ENCODE measurements at places on chromosomes 6 and 20. TPM values are rescaled to one million over a fixed set of nuclear protein-coding genes. Genes with fewer than 3 reads are reported as not detected.

Gene ADAM33
- 0.12 TPM for total RNA-seq

Gene GJA10
- total RNA-seq, result not detected

Gene SLC35F1
- not detected for total RNA-seq

Gene MEI4
- total RNA-seq, result not detected

Gene BPI
- not detected for total RNA-seq

Gene NR2E1
- 1.4 TPM for total RNA-seq

Gene TNF
- total RNA-seq, result not detected

Gene AK9
- 4.4 TPM for total RNA-seq

Gene FAM217A
- not detected for total RNA-seq

Gene TOX2
- total RNA-seq, result not detected

Gene ZKSCAN3
- total RNA-seq, result 4.3 TPM

Data from Caco-2 (cell line).